ENCODE measurements at places on chromosomes 12 and 14.

- DNase-seq: no peak
Measured at GRCh38 chr14:94113073-94113472, 2.5 kb downstream of the IFI27 start.

- DNase-seq: no peak
Measured at GRCh38 chr14:92938235-92938875, 15.4 kb downstream of the CHGA start.

GRCh38 chr12:8554451-8555195, 13.9 kb upstream of the CLEC4E start:
- DNase-seq: no peak

DNA sequence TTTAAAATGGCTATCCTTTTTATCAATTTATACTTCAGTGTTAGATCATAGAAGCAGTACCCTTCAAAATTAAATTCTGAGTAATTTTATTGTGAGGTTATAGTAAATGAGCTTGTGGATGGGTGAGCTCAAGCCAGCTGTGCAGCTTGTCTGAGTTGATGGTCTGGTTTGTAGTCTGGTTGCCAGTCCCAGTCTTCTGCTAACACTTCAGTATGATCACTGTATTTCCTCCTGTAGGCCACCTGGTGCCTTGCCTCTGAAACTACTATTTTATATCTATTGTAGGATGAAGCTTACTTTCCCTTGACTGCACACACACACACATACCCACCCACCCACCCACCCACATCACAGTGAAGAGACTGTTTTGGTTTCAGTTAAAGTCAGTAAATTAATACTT, 496.4 kb downstream of the PCNX1 start:
- DNase-seq: peak; percentile 81

DNA sequence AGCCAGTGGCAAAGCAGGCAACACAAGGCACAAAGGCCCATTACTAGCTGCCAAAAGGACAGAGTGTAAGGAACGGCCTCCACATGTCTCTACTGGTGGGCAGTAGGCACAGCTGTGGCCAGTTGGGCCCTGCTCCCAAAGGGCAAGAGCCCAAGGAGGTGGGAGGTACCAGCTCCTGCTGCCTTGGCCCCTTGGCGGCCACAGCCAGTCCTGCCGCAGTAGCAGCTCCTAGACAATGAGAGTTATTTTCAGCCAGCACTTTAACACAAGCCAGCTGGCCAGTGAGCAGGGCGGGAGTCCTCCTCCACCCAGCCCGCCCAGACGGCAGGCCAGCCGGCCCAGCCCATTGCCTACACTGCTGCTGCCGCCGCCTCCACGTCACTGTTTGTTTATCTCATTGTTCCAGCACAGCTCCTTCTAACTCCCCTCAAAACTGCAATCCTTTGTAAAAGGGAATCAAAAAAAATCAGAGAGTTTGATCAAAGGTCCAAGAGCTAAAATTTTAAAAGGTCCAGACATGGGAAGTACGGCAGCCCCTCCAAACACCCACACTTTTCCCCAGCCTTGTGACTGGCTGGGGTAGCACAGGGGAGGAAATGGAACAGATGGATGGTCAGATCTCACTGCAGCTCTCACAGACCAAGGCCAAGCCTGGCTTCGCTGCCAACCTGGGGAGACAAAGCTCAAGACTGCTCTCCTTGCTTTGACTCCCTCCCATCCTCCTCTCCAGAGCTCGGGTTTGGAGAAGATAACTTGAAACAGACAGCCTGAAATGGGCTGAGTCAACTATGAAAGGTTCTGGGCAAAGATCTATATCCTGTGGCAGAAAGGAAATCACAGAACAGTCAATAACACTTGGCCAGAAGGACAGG, 33.5 kb downstream of the FMNL3 start:
- DNase-seq: no peak

- DNase-seq: no peak
Measured at GRCh38 chr14:68501614-68502052, 291.2 kb downstream of the ZFP36L1 start.

GRCh38 chr12:2944401-2945047, 14.7 kb upstream of the TEAD4 start:
- DNase-seq: peak; percentile 47

DNA sequence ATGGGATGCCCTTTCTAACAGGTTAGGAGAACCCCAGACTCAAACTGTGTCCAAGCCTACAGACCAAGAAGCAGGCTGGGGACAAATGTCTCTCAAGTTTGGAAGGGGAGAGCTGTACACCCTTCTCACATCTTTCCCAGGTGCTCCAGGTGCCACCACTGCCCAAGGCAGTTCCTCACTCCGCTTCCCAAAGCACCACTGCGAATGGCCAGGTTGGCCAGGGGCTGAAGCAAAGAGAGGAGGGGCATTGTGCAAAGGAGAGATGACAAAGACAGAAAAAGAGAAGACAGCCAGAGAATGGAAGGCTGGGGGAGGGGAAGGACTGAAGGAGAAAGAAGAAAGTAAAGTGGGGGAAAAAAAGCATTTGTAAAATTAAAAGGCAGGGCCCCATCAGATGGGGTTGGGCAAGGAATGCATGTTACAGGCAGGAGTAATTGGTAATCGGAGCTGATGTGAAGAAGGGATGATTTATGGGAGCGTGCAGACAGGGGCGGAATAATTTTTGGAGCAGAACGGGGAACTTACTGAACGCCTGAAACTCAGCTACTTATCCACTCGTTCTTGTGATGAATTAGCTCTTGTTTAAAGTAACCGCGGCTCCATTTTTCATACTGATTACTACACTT, 165.8 kb downstream of the ESRRB start:
- no peak for DNase-seq

DNA sequence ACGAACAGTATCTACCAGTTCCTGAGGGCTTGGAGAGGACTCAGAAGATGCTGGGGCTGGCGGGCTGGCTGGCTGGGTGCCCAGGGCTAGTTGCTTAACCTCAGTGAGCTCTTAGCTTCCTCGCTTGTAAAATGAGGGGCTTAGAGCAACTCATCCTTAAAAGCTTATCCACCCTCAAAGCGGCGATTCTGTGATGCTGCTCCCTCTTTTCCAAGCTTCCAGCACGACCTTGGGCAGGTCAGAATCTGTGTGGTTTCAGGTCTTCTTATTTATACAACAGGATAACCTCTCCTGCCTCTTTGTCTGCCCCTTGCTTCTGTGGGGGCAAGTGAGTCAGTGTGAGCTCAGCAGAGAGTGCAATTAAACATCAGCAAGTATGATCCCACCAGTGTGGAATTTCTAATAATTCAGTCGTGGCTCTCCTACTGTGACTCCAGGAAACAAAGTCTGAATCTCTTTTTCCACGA, 281.8 kb downstream of the KSR2 start:
- no peak for DNase-seq

GRCh38 chr12:69431591-69432222, 38.5 kb upstream of the FRS2 start:
- DNase-seq: no peak

DNA sequence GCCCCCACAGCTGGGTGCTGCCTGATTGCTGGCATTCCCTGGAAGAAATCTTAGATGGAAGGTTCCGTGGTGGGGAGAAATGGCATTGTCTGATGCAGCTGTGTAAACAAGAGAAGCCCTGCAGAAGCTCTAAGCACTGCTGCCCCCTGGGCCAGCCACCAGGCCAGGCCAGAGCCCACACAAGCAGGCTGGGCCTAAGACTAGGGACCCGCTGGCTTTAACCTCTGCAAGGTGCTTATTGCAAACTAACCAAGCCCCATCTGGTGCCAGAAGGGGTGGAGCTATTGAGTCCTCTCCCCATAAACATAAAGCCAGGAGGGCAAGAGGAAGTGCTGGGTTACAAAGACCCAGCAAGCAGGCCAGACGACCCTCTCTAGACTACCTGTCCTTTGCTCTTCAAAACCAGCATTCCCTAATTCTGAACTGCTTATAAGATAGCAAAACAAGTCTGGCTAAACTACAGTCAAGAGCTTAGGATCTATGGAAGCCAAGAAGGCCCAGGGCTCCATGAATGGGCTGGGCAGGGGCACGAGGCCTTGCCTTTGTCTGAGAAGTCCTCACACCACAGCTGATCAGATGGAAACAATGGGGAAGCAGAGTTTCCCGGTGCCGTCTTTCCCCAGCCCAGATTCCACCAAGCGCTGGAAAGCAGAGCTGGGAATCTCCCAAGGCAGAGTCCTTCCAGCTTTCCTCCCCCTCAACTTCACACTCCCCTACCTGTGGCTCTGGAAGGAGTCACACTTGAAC, 28.8 kb downstream of the P2RX4 start:
- no peak for DNase-seq

DNA sequence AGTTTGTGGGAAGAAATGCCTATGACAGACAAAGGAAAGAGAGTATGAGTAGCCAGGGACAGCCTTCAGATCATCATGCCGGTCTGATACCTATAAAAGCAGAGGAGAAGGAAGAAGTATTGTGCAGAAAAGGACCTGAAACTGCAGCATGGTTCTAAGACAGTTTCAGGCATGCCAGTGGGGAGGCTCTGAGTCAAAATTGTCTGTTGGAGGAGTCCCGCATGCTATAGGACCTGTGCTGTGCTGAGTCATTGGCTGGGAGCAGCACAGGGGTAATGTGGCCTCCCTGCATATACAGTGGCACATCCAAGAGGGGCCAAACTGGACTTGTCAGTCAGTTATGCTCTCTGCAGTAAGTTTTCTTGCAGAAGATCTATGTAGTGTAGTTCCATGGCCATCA, 40.7 kb downstream of the NEUROD4 start:
- peak; percentile 18 for DNase-seq

DNA sequence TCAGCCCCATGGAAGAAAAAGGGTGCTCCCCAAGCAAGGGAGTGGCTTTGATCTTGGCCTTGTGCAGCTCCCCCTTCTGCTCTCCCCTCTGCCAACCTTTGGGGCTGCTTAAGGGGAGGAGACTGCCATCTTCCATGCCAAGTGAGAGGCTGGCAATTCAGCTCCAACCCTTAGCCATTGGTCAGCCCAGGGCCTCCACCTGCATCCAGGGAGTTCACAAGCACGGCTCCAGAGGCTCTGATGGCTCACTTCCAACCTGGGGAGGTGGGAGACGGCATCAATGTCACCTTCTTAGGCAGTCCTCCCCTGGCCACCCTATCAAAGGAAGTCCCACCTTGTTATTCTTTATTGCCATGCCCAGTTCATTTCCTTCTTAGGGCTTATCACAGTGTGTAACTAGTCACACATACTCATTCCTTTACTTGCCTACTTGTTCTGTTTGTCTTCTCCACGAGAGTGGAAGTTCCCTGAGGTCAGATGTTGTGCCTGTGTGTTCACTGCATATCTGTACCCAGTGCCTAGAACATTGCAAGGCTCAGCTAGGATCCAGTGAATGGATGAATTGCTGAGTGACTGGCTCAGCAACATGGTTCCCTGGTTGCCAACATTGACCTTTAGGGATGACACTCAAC, 5.0 kb downstream of the HDAC7 start:
- DNase-seq: no peak

- DNase-seq: no peak
Measured at GRCh38 chr12:29569132-29569757, 71.8 kb upstream of the OVCH1 start.

DNA sequence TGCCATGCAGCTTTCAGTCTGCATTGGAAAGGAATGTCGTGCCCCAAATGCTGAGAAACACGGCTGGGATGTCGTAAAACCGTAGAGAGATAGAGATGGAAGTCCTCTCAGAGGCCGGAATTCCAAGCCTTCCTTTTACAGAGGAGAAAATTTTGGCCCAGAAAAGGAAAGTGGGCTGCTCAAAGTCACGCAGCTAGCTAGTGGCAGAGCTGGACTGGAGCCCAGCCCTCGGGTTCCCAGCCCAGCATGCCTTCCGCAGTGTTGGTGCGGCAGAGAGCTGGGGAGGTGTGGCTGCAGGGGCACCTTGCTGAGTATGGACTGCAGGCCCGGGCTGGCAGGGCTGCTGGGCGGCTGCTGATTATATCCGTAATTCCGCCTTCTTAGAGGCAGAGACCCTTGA, 50.3 kb downstream of the KCNA1 start:
- no peak for DNase-seq

DNA sequence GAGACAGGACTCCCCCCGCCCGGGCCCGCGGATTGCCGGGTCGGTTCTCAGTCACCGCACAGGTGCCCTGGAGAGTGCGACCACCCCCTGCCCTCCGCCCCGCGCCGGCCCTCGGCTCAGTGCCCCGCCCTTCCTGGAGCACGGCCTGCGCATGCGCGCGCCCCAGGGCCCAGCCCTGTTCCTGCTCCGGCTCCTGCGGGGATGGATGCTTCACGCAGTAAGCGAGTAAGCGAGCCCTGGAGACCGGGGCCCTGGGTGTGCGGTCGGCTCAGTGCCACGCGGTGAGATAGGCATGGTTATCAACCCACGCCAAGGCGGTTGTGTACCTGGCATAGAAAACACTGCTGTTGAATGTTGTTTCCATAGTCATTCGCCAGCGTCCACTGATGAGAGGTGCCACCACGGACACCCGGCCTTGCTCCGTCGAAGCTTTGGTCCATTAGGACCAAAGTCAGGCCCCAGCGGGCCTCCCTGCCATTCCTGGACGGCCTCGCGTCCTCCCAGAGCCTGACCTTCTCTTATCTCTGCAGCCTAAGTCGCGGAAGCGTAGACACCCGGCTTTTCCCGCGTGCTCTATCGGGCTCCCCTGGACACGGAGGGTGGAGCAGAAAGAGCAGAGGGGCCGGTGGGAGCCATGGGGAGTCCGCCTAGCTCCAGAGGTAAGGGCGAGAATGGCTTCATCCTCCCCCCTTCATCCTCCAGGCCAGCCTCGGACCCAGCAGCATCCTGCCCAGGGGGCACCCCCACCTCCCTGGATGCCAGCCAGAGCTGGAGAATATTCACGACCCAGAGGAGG, 90.6 kb downstream of the PAPOLA start:
- DNase-seq: peak; percentile 33

- DNase-seq: no peak
Measured at GRCh38 chr12:56130876-56131275, 2.8 kb downstream of the ESYT1 start.

DNA sequence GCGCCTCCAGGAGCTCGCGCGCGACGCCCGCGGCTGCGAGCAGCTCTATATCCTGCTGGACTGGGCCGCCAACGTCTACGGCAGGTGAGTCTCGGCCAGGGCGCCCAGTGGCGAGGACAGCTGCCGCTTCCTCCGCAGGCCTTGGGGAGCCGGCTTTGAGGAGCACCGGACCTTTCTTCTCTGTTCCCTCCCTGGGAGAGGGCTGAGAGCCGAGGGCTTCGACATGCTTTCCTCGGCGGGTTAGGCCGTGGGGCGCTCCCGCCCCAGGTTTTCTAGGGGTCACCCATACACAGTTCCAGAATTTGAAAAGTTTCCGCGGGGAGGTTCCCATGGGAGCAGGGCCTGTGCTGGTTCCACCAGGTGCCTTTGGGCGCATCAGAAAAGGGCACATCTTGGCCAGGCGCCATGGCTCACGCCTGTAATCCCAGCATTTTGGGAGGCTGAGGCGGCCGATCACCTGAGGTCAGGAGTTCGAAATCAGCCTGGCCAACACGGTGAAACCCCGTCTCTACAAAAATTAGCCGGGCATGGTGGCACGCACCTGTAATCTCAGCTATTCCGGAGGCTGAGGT, 8.2 kb downstream of the EXOC3L4 start:
- DNase-seq: no peak

- no peak for DNase-seq
Measured at GRCh38 chr12:64057706-64058105, 164.4 kb downstream of the KICS2 start.

DNA sequence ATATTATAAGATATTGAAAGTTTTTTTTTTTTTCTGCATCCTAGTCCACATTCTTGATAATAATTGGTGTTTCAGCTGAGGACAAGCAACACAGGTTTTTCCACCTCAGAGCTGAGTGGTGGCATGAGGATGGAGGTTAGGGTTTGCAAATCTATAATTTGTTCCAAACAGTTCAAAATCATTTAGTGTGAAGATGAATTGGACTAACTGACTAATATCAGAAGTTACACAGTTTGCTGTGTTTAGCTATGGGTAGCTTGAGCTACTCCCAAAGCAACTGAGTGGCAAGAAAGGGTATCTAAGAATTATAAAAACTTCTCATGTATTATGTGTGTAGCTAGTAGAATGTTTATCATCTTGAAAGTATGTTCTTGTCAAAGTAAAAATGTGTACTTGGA, 17.1 kb downstream of the EID3 start:
- no peak for DNase-seq
